D341Med (cell line): ENCODE measurements at places on chromosomes 7 and 10.
A peak's percentile ranks its signal among the peaks of the same experiment; 100 is the strongest.

GRCh38 chr10:110425684-110426293 is 71.9 kb upstream of the DUSP5 start:
- DNase-seq, result no peak

- peak; percentile 87 for DNase-seq
Observed at GRCh38 chr7:101165075-101165957, at the start of gene VGF. Gene VGF, minus strand, starts transcription at chr7:101165569. Its CDS starts 726 bp downstream, at chr7:101164843.

DNA sequence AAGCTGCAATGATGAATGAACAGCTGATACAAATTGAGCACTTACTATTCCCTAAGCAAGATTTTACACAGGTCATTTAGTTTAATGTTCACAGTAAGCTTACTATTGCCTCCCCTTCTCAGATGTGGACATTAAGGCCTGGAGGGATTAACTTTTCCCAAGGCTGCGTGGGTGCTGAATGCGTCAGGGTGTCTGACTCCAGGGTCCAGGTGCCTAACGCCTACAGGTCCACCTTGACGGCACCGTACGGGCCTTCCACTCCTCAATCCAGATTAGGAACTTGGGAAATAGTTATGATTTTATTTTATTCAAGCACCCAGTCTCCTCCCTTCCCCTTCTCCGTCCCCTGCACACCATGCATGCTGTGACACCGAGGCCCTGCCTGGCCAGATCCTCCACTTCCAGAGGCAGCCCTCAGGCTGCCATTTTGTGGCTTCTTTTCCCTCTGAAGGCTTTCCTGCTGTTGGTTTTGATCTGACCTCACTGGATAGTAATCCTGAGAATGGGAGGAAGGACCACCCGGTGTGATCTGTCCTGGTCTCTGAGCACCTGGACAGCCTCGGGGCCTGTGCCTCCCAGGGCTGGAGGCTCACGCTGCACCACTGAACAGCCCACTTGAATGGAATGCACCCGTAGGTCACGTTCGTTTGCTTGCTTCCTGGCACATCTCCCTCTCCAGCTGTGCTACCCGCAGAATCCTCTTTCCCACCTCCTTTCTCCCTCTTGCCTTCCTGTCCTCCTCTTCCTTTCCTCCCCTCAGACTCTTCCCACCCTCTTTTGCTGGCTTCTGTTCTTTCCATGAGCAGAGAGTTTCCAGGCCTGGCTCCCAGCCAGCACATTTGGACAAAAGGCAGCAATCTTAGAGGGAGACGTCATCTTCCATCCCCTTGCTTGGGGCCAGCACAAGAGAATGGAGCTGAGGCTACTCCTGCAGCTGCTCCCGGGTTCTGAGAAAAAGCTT is 14.4 kb downstream of the DENND2A start:
- DNase-seq, result no peak

GRCh38 chr7:13111230-13111629 is 423.8 kb downstream of the ARL4A start:
- no peak for DNase-seq

DNA sequence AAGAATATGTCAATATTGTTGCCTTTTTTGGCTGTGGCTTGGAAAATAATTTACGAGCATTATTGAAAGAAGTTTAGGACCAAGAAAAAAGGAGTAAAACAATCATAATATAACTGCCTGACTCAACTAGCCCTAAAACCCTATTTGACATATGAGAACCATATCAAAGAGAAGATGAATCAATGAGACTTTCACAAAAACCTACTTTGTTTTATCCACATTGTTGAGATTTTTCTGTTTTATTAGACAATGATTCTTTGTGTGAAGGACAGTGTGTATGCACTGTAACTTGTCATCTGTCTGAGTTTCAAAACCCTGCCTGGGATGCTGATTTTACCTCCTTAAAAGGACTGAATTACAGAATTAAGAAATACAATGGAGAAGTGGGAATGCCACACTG is 19.0 kb downstream of the SOSTDC1 start:
- no peak for DNase-seq

DNA sequence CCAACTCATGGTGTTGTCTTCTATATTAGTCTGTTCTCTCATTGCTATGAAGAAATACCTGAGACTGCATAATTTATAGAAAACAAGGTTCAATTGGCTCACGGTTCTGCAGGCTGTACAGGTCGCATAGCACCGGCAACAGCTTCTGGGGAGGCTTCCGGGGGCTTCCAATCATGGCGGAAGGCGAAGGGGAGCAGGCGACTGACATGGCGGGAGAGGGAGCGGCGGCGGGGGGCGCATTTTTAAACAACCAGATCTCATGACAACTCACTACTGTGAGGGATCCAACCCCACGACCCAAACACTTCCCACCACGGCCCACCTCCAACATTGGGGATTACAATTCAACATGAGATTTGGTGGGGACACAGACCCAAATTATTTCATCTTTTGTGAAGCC is 28.7 kb upstream of the GDI2 start:
- DNase-seq, result no peak

GRCh38 chr10:113495553-113495952 is 57.3 kb upstream of the HABP2 start:
- DNase-seq, result no peak

GRCh38 chr10:17229016-17229716 is 1.1 kb downstream of the VIM start:
- DNase-seq, result peak; percentile 71

GRCh38 chr10:71765176-71765904 is 8.0 kb downstream of the VSIR start:
- no peak for DNase-seq

GRCh38 chr10:97931041-97931440 is 81.4 kb downstream of the GOLGA7B start:
- no peak for DNase-seq

GRCh38 chr7:129877146-129877792 is 75.5 kb downstream of the UBE2H start:
- no peak for DNase-seq

- no peak for DNase-seq
Observed at GRCh38 chr10:20006169-20006870, 190.1 kb downstream of the PLXDC2 start.

GRCh38 chr10:114767101-114767985 is 54.2 kb upstream of the FHIP2A start:
- DNase-seq, result peak; percentile 36

DNA sequence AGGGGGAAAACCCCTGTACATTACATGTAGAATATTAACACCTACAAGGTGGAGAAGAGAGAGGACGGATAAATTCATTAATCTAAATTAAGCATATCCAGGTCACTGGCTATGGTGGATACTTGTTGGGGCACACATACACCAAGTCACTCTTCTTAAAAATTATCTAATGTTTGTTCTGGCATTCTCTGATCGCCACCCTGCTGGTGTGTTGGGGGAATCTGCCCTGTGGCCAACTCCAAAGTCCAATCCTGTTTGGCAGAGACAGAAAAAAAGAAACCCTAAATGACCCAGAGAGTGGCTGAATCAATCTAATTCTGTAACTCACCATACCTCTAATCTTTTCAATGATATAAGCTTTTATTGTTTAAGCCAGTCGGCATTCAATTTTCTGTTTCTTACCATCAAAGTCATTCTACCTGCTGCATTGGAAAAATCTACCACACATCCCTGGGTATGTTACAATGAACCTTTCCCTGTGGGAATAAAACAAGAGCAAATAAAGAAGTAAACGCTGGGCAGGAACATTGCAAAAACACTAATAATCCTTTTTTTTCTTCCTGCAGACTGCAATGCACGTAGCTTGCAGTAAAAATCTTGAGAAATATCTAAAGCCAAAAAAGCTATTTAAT is 34.2 kb downstream of the ELMO1 start:
- no peak for DNase-seq

GRCh38 chr10:6418167-6418566 is 161.9 kb downstream of the PRKCQ start:
- no peak for DNase-seq

GRCh38 chr10:120570418-120570817 is 113.4 kb downstream of the PLPP4 start:
- DNase-seq, result no peak

- no peak for DNase-seq
Observed at GRCh38 chr10:110794808-110795207, 76.9 kb upstream of the PDCD4 start.

- DNase-seq, result no peak
Observed at GRCh38 chr10:67878133-67878532, 6.3 kb upstream of the SIRT1 start.

- DNase-seq, result no peak
Observed at GRCh38 chr7:141685285-141686023, 16.5 kb downstream of the DENND11 start.

DNA sequence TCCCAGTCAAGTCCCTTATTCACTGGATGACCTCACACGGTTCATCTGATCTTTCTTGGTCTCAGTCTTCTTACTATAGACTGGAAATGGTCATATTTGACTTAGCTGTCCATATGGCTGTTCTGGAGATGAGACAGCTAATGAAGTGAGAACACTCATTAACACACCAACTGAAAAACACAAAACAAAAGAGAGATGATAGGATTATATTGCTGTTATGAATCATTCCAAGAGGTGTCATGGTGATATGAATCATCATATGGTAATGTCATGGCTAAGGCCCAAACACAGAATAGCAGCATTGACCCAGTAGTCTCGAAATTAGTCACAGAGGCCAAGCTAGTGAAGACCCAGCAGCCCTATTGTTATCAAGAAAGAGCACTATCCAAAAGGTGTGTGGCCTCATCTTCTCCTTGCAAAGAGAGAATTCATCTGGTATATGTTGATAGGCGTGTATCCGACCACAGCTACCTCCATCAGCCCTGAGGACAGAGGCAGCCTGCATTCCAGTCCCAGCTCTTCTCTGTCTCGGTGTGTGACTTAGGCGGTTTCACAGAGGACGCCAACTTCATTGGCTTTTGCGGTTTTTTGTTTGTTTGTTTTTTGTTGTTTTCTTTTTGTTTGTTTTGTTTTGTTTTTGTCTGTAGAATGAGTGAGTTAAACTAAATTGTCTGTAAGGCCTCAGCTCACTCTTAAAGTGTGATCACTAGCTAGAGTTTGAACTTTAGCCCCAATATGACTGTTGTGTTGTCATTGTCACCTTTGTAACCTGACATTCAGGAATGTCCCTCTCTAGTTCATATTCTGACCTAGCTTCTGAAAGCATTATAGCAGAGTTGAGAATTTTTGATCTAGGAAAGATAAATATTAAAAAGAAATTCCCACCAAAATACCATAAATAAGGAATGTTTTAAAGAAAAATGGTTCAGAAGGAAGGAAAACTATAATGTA is 97.4 kb upstream of the PDCD4 start:
- no peak for DNase-seq

DNA sequence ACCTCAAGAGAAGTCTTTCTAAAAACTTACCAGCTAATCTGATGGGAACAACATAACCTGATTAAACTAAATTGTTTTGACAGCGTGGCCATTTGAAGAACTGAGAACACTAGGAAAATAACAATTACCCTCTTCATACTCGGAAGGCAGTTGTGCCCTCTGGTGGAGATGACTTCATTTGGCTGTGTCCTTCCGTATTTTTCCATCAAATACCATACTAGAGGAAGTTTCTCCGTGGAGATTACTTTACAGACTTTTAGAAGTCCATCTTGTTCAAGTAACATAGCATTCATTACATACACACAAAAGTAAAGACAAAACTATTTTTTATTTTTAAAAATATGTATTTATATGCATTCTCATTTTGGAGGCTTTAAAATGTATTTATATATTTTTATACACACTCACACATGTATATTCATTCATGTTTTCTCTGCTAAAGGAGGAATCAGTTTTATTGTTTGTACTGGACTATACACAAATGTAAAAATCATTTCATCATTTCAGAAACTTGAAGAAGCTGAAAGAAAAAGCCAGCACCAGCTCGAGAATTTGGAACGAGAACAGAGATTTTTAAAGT is 25.2 kb downstream of the SMNDC1 start:
- DNase-seq, result peak; percentile 43

- no peak for DNase-seq
Observed at GRCh38 chr7:39102234-39102633, 124.5 kb downstream of the POU6F2 start.

DNA sequence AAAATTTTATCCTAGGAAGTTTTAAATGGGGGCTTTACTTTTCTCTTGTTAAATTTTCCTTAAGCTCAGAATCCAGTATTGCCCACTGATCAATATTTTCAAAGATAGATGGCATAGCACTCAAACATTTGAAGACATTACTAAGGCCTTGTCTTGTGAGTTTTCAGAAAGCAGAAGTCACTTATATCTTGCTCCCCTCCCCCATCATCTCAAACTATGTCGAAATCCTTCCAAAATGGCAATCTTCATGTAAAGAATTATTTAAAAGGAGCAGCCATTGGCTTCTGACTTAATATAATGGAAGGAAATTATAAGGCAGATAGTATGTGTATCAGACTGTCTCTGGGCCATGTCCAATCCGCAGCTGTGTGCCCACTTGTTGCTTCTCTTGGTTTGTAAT is 553.5 kb upstream of the C7orf33 start:
- no peak for DNase-seq

DNA sequence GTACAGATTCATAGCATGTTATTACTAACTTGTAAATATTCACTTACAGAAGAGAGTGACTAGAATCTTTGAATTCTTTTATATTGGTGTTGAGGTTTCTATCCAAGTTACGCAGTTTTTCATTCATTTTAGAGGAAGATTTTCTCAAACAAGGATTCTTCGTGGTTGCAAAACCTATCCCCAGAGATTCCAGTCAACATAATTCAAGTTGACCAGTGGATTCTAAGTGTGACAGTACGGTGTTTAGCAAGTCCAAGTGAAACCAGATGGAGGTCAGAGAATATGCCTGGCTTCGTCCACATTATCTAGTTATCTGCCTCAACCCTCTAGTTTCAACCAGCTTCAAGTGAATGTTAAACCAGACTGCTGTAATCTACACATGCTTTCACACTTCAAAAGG is 131.9 kb downstream of the SDK1 start:
- no peak for DNase-seq

DNA sequence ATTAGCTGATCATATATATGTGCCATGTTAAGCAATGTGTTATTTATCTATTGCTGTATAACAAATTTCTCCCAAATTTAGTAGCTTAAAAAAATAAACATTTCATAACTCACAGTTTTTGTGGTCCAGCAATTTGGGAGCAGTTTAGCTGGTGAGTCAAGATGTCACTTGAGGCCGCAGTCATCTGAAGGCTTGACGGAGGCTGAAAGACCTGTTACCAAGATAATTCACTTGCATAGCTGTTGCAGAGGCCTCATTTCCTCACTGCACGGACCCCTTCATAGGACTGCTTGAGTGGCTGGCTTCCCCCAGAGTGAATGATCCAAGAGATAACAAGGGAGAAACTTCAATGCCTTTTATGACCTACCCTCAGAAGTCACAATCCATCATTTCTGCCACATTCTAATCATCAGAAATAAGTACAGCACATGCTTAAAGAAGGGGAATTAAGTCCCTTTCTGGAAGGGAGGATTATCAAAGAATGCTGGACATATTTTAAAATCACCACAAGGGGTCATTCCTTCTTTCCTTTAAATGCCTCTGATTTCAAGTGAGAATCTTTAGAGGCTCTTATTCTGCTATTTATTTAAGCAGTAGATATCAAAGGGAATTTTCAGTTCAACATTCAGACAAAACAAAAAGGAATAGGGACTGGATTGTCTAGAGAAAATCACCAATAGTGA is 10.5 kb upstream of the SRPK2 start:
- DNase-seq, result no peak

- DNase-seq, result no peak
Observed at GRCh38 chr10:327889-328852, 192.9 kb downstream of the ZMYND11 start.

GRCh38 chr10:24394461-24395190 is 185.7 kb downstream of the KIAA1217 start:
- DNase-seq, result no peak
